ENCODE measurements at places on chromosomes 5 and 9. TPM values are rescaled to one million over a fixed set of nuclear protein-coding genes. Genes with fewer than 3 reads are reported as not detected.

The MAMDC4 gene
- 7.9 TPM for total RNA-seq

The EFCAB9 gene
- total RNA-seq: not detected

GRCh38 chr9:37923796-37924427 is 20.0 kb upstream of the SLC25A51 start:
- H3K27me3 ChIP-seq: no peaks in the 10 kb centered on the region
- H3K4me3 ChIP-seq: no peak overlapping the region
- no peak for DNase-seq
- no peak overlapping the region for H3K27ac ChIP-seq

DNA sequence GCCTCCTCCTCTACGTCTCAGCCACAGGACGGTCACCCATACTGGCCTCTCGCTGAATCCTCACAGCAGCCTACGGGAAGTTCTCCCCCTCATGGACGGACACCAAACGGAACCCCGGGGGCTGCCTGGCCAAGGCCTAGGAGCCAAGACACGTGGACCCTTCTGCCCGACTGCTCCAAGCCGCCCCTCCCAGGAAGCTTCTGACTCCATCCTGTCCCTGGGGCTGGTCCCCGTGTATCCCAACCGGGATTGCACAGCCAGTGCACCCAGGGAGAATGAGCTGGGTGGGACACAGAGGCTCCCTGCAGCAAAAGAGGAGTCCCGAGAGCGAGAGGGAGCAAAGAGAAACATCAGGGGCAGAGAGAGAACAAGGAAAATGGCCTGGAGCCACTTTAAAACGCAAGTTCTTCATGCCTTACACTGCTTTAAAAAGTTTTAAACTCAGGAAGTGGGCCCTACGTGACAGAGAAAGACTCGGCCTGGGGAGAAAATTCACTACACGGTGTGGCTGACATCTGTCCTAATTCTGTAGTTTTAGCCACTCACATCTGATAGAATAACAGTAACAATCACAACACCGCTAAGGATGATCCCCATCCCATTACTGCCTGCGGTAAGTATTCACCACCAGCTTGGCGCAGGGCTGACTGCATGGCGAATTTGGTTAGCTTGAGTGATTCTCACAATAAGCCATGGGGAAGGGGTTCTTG is 3.0 kb downstream of the FAM78A start:
- H3K27ac ChIP-seq: peak overlapping the region; percentile 35
- H3K4me3 ChIP-seq: no peak overlapping the region
- peaks cover 7% of the 10 kb centered on the region for H3K4me1 ChIP-seq
- no peaks in the 10 kb centered on the region for H3K27me3 ChIP-seq
- no peaks in the 10 kb centered on the region for H3K36me3 ChIP-seq
- no peak for DNase-seq

DNA sequence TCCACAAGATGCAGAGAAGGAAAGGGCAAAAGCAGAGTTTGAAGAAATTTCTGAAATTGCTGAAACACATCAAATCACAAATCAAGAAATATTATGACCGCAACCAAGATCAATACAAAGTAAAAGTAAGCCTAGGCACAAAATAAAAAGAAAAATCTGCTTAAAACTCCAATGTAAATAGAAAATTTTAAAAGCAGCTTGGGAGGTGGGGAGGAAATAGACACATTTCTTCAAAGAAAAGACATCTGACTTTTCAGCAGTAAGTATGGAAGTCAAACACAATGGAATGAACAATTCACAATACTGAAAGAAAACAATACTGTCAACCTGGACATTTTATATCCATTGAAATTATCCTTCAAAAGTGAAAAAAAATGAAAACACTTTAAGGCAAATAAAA is 55.1 kb downstream of the HTR4 start:
- no peak for DNase-seq
- H3K27ac ChIP-seq: no peak overlapping the region
- H3K27me3 ChIP-seq: no peaks in the 10 kb centered on the region
- H3K4me3 ChIP-seq: no peak overlapping the region
